Activated CD8-positive, alpha-beta memory T cell treated with anti-CD3 and anti-CD28 coated beads for 1 hour (primary cell): ENCODE measurements at places on chromosomes 12 and 14.

DNA sequence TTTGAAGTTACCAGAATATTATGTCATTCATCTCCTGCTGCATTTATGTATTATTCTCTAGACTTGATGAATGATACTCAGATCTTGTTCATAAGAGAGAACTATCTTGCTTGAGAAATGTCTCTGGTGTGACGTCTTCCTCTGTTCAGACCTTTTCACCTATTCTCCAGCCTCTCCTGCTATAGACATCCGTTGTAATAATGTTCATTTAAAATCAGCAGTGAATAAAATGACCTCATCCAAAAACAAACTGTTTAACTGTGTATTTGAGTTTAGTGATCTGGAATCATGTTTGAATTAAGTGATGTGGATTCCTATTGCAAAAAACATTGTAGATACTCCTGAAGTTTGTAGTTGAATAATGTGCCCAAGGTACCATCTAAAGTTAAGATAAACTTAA, 487.1 kb downstream of the PCNX1 start:
- DNase-seq: no peak

- DNase-seq: no peak
These were observed 58.0 kb upstream of the CDKN3 start for GRCh38 chr14:54338696-54339317.

GRCh38 chr12:129489100-129489676, 414.6 kb downstream of the TMEM132D start:
- DNase-seq: no peak

GRCh38 chr14:68628605-68629310, 164.1 kb downstream of the ZFP36L1 start:
- peak; percentile 4 for DNase-seq

DNA sequence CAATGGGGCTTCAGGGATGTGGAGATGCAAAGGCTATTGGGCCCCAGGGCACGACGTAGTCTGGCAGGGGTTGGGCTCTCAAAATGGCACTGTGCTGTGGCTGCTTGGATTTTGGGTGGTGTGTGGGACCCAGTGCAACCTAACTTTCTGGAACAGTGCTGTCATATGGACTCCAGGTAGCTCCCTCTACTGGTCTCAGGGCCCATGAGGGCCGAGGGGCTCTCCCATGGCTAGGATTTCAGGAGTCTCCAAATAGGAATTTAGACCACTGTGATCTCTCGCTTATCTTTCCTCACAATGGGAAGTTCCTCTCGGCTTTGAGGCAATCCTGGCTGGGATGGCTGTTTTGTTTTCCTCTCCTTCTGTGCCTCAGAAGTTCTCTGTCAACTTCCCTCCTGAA, 68.2 kb upstream of the MUCL1 start:
- DNase-seq: no peak

GRCh38 chr12:98990648-98991047, 345.6 kb downstream of the APAF1 start:
- no peak for DNase-seq

DNA sequence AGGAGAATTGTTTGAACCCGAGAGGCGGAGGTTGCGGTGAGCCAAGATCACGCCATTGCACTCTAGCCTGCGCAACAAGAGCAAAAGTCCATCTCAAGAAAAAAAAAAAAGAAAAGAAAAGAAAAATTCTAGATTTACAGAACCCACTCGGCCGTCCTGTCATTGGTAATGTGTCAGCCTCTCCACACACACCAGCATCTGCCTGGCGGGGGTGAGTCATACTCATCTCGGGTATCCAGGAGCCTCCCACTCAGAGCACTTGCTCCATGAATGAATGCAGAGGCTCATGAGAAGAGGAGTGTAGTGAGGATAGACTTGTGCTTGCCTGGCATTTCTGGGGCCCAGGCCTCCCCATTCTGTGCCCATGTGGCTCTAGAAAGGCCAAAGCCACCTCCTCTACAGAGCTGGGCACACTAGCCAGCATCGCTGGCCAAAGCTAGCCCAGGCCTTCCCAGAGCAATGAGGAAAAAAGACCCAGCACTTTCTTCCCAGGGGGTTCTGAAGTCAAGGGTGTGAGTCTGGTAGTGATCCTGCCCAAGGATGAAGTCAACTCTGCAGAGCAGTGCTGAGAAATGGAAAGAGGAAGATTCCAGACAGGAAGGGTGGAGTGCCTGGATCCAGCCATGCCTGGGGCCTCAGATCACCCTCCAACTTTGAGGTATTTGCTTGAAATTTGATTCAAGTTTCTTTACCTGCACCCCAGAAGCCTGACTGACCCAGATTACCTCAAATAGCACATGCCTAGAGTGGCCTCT, 31.2 kb upstream of the KLC1 start:
- DNase-seq: no peak

DNA sequence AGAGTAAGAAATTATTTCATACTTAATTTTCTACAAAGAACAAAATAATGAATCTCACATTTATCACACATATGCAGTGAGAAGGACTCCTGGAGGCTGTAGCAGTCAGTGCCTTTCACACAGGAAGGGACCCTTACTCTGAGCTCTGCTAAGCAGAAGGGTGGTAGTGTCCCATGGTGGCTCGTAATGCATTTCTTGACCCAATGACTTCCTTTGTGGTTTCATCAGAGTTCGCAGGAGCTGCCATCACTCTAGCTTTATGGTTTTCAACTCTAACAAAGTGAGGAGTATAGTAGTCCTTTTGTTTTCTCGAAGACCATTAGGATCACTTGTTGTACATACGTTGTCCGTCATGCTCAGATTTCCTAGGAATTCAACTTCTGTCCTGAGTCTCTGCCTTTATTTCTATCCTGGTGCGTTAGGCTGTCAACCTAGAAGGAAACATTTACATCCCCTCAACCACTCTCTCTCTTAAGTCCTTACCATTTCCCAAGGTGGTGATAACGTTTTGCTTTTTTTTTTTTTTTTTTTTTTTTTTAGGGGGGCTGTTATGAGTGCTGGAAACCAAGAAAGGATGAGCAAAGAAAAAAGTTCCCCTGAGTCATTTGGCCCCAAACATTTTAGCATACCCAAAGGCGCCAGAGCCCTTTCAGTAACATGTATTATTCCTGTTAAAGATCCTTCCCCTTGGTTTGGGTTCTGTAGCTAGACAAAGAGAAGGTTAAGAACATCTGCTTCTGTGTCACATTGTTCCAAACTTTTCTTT, 37.2 kb downstream of the GABARAPL1 start:
- DNase-seq: no peak

- DNase-seq: no peak
These were observed 186.2 kb downstream of the NEDD1 start for GRCh38 chr12:97093187-97093683.

DNA sequence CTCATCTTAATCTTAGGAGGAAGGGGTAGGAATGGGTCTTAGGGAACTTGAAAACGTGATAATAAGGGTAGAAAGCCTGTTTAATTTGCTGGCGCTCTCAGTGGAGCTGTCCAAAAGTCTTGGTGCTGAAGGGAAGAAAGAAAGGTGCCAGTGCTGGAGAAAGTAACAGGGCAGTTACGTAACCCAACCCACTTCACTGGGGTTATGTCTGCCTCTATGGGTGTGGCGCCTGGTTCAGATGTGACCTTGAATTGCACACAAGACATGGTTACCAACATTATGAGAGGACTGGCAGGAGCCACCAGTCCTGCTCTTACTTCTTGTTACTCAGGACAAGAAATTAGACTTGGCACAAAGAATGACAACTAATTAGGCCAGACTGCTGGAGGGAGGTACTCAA, 18.6 kb upstream of the GPATCH2L start:
- no peak for DNase-seq

DNA sequence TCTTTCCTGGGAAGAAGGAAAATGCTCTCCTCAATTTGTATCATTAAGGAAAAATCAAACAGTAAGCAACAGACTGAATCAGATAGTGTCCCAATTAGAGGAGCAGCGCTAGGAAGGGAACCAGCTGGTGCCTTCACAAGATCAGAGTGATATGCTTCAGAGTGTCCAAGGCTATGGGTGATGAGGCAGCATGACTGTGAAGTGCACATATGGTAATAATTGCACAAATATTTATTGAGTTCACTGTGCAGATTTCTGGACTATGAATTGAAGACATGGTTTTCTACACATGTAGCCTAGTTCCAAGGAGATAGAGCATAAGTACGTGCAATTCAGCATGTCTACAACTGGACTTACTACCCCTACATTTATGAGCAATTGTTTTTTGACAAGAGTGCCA, 78.8 kb upstream of the EVL start:
- no peak for DNase-seq

DNA sequence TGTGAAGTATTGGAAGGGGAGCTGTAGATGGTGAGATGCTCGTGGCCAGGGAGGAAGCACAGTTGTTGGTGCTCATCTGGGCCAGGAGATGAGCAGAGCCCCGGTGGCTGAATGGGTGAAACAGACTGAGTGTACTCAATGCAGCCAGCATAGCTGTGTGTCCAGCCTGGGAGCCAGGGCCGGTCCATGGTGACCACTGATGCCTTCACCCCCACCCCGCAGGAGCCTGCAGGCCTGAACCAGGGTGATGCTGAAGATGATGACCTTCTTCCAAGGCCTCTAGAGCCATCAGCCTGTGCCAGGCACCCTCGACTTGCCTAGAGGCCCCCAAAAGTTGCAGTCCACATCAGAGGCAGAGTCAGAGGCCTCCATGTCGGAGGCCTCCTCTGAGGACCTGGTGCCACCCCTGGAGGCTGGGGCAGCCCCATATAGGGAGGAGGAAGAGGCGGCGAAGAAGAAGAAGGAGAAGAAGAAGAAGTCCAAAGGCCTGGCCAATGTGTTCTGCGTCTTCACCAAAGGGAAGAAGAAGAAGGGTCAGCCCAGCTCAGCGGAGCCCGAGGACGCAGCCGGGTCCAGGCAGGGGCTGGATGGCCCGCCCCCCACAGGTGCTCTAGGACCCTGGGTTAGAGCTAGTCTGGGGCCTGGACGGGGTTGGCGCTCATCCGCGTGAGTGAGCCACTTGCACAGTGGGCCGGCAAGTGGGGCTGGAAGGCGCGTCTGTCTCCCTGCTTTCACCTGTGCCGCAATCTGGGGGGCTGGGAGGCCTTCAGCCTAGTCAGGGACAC, 3.0 kb downstream of the TNFAIP2 start:
- DNase-seq: no peak

DNA sequence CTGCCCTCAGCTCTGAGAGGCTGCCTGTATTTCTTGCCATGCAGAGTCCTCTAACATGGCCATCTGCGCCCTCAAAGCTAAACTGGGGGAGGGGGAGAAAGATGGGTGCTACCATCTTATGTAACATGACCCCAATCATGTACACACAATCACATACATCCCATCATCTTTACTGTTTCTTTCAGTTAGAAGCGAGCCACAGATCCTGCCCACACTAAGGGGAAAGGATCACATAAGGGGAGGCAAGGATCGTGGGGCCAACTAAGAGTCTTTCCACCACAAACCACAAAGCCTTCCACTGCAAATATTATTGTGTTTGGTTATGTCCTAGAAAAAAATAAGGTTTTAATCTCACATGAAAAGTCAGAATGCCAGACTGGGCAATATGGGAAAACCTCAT, 11.8 kb upstream of the AMN1 start:
- DNase-seq: no peak
